Urinary bladder (tissue), 4 donors: ENCODE measurements at places on chromosomes 3 and 15. TPM values are rescaled to one million over a fixed set of nuclear protein-coding genes. Genes with fewer than 3 reads are reported as not detected.

VWA5B2 gene
- total RNA-seq = 0.05 TPM

C2CD4A gene
- 0.11 TPM for total RNA-seq

VIPR1 gene
- 5.2 TPM for total RNA-seq

DNA sequence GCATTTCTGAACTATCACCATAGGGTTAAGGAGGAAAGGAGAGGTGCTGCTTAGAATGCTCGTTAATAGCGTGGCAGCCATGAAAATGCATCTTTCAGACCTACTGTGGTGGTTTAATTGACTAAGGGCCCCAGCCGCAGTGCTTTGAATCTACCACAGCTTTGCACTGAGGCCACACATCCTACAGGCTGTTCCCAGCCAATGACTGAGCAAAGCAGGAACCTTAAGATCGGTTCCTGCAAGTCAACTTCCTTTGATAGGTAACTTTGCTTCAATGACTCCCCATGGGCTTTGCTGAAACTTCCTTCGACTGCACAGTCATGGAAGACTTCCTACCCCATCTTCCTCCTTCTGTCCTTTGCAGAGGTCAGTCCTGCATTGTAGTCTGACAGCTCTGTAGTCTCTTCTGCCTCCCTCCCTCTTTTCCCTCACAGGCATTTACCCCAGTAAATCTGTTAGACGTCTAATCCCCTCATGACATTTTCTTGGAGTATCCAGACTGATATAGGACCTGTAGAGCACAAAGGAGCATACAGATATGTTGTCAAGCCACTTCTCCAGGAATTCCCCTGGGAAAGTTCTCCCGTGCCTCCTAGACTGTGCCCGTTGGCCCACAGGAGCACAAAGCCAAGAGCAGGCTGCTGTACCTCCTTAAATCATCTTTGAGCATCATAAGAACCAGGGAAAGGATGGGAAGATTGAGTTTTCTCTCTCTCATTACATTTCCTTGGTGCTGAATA is 2.6 kb upstream of the BCL2A1 start:
- DNase-seq = no peak

DNA sequence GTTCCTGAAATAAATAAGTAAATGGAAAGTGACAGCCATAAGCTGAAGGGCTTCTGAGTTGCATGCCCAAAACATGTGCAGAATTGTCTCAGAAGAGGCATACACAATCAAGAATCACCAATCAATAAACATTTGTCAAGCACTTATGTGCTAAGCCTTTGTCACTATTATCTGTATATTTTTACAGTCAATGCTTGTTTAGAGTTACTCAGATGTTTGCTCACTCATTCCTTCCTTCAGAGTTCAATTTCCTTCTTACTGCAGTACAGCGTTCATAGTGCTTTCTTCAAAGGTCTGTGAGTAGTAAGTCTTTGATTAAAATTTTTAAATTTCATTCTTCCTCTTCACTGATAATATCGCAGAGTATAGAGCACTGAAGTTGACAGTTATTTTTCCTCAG is 17.2 kb downstream of the FOXL2NB start:
- no peak for DNase-seq
